Upper lobe of left lung (tissue), 6 donors: ENCODE measurements at places on chromosomes 11 and 22. TPM values are rescaled to one million over a fixed set of nuclear protein-coding genes. Genes with fewer than 3 reads are reported as not detected.

DNA sequence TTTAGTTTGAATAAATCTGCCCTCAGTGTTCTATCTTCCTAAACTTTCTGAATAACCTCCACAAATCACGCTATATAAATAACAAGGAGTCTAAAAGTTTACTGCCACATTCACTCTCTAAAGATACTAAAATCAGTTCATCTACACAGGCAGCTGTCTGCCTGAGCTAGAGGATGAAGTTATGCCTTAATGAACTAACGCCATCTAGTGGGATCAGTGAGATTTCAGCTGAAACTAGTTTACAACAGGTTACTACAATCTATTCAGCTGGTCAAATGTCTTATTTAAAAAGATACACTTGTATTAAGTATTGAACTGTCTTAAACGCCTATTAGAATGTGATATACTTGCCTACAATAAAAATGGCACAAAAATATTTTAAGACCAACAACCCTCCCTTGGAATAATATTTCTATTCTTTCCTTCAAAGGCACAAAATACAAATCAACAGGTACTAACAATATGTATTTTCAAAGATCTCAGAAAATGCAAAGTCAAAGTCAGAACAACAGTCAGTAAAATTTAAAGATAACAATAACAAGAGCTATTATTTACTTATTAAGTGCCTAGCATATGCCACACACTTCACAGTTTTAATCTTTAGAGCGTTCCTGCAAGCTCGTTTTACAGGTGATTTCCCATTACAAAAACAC lies 84.1 kb downstream of the LARGE2 start:
- no peak for DNase-seq

- DNase-seq: peak; percentile 50
Observed at GRCh38 chr11:33690290-33691065, 10.1 kb downstream of the C11orf91 start.

DNA sequence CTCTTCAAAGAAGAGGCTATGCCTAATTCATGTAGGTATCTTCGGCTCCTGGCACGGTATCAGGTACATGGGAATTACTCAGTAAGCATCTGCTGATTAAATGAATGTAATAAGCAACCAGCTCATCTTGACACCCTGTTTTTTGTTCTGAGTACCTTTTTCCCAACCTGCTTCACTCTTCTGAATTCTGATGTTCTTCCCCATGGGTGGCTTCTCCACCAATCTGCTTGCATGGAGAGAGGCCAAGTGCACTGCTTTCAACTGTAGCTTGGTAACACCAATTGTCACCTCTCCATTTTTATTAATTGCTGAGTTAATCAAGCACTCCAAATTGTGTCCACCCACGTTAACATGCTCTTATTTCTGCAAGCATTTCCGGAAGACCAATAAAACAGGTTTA lies 40.5 kb downstream of the LARGE1 start:
- no peak for DNase-seq

GRCh38 chr11:12235947-12236743 lies 125.8 kb downstream of the MICAL2 start:
- no peak for DNase-seq

GRCh38 chr22:33036881-33037280 lies 21.3 kb downstream of the SYN3 start:
- DNase-seq: no peak

DNA sequence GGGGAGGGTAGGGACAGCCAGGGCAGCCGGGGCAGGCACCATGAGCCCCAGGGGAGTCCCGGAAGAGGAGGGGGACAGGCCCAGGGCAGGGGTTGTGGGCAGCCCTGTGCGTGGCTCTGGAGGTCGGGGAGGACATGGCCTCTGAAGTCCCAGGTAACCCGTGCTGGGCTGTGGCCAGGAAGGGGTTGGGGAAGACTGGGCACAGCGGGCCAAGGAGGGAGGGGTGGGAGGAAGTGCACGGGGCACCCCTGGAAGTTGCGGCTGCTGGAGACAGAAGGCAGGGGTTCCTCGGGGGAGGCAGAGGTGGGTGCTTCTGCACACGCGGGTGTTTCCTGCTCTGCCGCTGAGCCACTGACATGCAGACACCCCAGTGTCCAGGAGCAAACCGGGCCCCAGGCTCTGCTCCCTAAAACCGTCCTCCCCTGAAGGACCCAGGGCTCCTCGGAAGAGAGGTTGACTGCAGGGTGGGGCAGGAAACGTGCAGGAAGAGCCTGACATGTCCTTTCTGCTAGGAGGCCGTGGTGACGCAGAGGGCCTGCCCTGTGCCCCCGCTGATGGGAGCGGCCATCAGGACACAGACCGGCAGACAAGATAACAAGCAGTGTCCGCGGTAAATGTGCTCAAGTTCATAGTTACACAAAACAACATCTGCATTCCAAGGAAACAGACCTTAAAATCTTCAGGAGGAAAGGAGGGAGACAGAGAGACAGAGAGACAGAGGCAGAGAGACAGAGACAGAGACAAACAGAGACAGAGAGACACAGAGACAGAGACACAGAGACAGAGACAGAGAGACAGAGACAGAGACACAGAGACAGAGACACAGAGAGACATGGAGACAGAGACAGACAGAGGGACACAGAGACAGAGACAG lies 5.7 kb downstream of the TNNI2 start:
- peak; percentile 89 for DNase-seq

DNA sequence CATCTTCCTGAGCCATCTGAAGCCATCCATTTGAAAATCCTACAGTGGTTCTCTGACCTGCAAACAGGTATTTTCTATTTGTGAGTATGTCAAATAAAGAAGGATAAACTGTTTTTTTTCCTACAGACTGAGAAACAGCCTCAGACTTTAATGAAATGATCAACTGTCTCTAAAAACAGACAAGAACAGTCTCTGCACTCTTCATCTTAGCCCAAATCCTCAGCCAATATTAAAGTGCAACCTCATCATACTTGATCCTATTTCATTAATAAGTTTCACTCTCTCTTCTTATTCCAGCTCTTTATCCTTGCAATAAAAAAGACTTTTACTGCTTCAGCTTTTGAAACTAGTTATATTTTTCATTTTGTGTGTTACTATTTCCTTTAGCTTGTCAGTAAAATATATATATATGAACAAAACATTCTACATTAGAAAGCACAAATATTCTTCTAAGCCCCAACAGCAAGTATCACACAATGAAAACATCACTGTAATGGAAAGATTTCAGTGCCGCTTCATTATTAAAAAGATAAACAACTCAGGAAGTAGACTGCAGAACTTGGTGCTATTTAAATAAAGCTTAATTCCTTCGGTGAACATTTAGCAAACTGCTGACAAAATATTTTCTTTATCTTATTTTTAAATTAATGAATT lies 45.5 kb upstream of the FAT3 start:
- DNase-seq: no peak

DNA sequence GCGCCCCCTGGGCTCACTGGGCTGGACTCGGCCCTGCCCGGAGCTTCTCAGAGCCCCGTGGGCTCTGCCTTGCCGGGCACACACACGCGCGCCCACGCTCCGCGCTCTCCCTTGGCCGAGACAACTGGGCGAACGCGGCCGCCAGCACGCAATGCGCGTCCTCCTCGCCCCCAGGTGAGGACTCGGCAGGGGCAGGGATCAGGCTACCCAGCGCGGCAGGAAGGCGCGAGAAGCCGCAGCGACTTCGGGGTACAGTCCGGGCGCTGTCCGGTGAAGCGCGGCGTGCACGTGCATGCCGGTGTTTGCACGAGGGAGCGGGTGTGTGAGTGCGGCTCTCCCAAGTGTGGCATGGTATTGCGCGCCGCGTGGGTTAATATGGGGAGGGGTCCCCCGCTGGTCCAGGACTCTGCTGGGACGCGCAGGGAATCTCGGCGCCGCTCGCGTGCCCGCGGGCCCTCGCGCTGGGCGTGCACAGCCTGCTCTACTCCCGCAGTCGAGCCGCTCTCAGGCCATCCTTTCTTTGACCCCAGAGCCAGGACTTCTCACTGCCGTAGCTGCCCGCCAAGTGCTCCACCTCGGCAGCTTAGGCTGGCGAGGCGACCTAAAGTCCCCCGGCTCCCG lies 5.4 kb downstream of the WNT7B start:
- DNase-seq: no peak

DNA sequence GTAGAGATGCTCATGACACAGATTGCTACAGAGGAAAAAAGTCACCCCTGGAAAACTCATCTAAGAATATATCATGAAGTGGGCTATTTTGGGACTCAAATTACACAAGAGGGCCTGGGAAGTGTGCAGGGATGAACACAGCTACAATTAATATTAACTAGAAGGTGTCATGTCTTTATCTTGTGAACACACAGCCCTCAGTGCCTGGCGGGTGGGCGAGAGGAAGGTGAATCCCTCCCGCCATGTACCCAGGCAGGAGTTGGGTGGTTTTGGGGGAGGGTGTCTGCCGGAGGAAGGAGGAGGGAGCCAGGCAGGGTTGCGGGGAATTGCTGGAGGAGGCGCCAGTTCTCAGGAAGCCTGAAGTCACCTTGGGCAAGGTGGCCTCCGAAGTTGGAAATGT lies 5.1 kb upstream of the FAM83F start:
- no peak for DNase-seq

DNA sequence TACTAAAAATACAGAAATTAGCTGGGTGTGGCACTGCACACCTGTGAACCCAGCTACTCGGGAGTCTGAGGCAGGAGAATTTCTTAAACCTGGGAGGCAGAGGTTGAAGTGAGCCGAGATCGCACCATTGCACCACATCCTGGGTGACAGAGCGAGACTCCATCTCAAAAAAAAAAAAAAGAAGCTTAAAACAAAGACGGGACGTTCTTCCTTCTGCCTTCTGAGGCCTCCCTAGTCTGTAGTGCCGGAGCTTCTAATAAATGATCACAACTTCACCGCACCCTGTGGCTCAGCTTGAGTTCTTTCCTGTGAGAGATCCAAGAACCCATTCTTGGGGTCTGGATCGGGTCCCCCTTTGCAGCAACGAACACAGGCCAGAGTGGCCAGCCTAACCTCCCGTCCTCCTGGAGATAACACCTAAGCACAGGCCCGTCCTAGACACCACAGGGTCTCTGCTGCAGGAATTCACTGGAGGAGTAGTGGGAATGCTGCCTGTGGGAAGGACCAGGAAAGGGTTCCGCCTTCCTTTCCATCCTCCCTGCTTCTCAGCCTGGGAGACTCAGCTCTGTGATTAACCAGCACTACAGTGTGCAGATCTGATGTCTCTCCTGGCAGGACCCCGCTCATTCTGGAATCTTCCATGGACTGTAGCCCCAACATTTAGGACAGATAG lies 2.2 kb upstream of the APOBEC3H start:
- no peak for DNase-seq

DNA sequence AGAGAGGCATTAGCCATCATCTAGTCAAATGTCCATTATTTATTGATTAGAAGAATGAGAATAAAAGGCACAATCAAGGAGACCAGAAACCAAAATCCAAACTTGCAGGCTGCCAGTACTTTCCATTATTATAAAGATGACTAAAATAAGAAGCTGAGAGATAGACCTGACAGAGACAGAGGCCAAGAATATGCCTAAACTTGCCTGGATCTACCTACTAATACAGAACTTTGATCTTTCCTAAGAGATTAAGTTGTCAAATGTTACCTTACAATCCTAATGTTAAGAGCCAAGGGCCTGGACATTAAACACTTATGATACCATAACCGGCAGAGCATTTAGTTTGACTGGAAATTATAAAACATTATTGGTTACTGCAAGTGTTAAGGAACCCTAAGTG lies 6.2 kb downstream of the LGR4 start:
- DNase-seq: no peak

DNA sequence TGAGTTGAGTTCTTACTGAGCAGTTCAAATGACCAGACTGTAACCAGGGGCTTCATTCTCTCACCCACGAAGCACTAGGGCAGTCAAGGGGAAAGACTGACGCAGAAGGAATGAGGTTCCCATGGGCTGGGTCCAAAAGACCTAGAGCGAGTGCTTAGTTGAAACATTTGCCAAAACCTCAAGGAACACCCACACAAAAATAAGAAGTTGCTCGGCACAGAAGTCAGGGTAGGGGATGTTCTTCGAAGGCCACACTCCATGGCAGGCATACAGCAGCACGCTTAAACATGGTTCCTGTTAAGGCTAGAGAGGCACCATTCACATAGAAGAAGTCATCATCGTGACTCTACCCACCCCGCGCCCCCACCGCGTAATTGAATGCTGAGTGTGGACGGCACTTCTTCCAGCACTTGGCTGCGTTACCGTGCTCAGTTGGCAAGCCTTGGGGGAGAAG lies 52.9 kb downstream of the TIMP3 start:
- DNase-seq: no peak

DNA sequence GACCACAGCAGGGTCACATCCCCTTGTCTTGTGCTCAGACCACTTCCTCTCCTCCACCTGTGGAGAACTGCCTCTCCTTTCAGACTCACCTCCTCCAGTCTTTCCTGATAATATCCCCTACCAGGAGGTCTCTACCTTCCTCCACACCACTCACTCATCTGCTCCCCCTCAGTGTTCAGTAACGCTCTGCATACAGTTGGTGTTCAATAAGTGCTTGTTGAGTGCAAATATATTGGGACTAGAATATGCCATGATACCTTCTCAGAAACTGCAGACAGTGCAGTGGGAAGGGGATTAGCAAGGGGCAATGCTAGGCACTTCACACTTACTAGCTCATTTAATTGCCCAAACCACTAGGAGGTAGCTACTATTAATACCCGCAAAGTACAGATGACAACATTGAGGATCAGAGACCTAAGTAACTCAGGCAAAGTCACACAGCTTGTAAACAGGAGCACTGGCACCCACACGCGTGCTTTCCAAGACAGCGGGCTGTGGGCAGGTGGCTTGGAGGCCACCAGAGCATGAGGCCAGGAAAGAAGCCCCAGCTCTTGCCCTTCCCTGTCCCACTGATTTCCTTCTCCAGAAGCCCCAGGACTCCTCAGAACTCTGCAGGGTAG lies 8.1 kb upstream of the PDE2A start:
- DNase-seq: no peak

- no peak for DNase-seq
Observed at GRCh38 chr11:76094740-76095139, 111.6 kb downstream of the WNT11 start.

- no peak for DNase-seq
Observed at GRCh38 chr11:111349191-111349695, 29.8 kb downstream of the POU2AF1 start.

DNA sequence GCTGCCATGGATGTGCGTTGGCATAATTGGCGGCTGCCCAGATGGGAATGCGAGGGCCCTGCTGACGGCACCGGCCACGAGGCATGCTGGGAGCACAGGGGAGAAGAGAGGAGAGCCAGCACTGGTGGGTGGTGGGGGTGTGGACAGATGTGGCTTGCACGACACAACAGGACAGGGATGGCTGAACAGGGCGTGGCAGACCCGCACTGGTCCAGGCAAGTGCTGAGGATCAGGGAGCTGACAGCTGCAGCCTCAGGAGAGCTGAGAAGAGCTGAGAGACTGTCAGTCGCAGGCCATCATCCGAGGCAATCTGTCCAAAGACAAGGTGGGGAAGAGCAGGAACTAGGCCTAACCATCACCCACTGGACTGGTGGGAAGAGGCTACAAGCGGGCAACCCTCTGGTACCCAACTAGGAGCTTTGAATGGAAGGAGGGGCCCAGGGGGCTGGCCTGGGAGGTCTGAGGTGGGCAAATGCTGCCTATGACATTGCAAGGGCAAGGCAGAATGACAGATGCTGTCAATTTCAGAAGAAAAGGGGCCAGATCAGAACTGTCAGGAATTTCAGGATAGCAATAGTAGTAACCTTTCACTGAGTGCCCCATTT lies 2.4 kb downstream of the GNB1L start:
- no peak for DNase-seq

Gene TUBA8
- 0.61 TPM for total RNA-seq

Gene SLC22A9
- total RNA-seq: not detected

Gene CBLIF
- not detected for total RNA-seq

Gene C1QTNF5
- 45.2 TPM for total RNA-seq

Gene OR56A3
- not detected for total RNA-seq
